Body of pancreas (tissue), 4 donors: ENCODE measurements at places on chromosomes 16 and 17. TPM values are rescaled to one million over a fixed set of nuclear protein-coding genes. Genes with fewer than 3 reads are reported as not detected.

The CD300E gene
- not detected for total RNA-seq

DNA sequence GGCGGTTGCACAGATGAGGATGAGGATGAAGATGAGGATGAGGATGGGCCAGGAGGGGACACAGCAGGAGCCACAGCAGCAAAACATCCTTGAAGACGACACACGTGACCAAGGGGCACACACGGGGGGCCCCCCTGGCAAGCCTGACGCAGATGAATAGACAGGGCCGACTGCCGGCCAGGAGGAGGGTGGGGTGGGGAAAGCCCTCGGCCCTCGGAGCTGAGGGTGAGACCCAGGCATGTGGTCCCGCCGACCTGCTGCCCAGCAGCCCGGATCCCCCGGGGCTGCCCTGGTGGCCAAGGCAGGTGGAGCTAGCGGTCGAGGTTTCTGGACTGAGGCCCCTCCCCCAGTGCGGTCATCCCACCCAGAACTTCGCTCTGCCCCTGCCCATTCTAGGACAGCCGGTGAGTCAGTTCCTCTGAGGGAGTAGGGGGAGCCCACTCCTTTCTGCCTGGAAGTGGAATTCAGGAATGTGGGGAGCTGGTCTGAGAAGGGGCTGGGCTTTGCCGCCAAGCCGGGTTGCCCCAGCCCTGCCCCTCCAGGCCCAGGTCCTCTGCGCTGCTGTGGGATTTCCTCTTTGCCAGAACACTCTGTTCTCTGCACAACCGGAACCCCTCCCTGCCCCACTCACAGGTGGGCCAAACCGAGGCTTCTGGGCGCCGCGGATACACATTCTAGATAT lies 9.9 kb downstream of the CYGB start:
- peak; percentile 34 for DNase-seq
- H3K27me3 ChIP-seq, result peaks cover 3% of the 10 kb centered on the region
- peaks cover 28% of the 10 kb centered on the region for H3K4me1 ChIP-seq
- peak overlapping the region; percentile 76 for H3K27ac ChIP-seq

DNA sequence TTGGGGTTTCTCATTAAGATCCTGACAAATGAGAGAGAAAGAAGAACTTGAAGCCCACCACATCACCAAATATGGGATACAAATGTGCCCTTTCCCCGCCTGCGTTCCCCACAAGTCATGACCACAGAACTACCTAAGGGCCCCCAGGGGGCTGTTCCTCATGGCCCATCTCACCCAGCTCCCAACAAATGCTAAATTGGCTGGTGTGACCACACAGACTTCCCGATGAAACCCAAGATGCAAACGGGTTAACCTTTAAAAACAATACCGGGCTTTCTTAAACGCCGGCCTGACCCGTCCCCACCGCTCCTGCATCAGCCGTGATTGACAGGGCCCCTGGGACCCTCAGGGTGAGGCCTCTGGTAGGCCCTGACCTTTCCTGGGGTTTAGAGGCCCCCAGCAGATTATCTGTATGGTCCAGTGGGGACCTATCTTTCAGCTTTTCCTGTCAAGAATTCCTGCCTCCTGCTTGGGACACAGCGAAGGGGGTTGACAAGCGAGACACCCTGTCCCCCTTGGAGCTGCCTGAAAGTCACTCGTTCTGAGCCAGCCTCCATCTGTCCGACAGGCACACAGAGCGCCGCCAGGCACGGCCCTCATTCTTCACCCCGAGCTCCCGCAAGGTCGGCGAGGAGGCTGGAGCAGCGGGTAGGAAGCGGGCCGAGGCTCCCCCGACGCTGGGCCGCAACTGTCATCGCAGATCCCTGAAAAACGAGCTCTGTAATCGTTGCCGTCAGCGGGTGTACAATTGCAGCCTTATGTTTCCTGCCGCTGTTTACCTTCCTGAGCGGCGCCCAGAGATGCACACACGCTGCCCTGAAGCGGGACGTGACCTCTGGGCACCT lies 300.1 kb downstream of the FOXL1 start:
- no peak overlapping the region for H3K27ac ChIP-seq
- no peaks in the 10 kb centered on the region for H3K4me1 ChIP-seq
- DNase-seq, result no peak
- no peaks in the 10 kb centered on the region for H3K27me3 ChIP-seq
- no peak overlapping the region for H3K4me3 ChIP-seq

The TNP2 gene
- total RNA-seq, result not detected

DNA sequence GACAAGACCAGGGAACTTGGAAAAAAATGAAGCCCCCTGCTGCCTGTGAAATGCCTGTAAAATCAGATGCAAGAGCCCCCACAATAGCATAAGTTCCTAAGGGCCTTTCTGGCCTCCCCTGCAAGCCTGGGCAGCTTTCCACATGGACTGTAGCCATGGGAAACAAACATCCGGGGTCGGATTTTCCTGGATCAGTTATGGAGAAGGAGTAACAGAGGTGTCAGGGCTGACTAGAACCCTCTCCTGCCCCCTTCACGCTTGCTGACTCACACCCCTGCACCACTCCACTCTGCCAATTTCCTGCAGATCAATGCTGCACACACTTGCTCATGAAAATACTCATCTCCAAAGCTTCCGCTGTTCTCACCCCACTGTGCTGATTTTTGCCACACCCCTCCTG lies 258.6 kb downstream of the CBLN1 start:
- no peak overlapping the region for H3K4me3 ChIP-seq
- no peaks in the 10 kb centered on the region for H3K4me1 ChIP-seq
- no peaks in the 10 kb centered on the region for H3K27me3 ChIP-seq
- peak; percentile 46 for DNase-seq
- no peak overlapping the region for H3K27ac ChIP-seq
- H3K36me3 ChIP-seq, result no peaks in the 10 kb centered on the region

DNA sequence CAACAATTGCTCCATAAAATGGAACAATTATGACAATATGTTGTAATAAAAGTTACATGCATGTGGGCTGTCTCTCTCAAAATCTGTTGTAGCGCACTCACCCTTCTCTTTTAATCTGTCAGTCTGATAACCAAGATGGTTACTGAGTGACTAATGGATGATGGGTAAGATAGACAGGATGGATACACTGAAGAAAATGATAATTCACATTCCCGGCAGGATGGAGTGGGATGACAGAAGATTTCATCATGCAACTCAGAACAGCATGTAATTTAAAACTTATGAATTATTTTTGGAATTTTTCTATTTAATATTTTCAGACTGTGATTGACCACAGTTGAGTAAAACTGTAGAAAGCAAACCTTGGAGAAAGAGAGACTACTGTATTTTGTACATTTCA lies 30.5 kb downstream of the CDH13 start:
- H3K27me3 ChIP-seq, result no peaks in the 10 kb centered on the region
- DNase-seq, result no peak
- no peak overlapping the region for H3K27ac ChIP-seq
- no peaks in the 10 kb centered on the region for H3K4me1 ChIP-seq
